ENCODE measurements at places on chromosomes 3 and 15. TPM values are rescaled to one million over a fixed set of nuclear protein-coding genes. Genes with fewer than 3 reads are reported as not detected.

DNA sequence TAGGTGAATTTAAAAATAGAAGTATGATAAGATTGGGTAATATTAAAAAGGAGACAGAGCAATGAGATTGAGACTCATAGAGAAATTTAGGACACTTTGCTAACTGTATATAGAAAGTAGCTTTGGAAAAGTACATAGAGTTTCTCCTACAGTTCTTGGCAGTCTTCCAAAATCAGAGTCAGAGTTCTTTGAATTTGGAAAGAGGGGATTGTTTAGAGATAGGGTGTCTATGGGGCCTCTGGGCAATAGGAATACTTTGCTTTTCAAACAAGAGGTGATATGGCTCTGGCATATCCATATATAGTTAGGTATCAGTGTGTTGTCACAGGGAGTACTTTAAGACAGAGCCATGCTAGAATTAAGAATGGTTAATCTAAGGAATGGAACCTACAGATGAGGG lies 477.1 kb upstream of the KCNMB2 start:
- DNase-seq, result no peak

The ZPLD1 gene
- total RNA-seq, result 0.05 TPM

GRCh38 chr3:193407112-193407511 lies 28.6 kb upstream of the ATP13A5 start:
- DNase-seq, result no peak

- DNase-seq, result no peak
Measured at GRCh38 chr15:28915041-28915810, 29.5 kb downstream of the APBA2 start.

The DUOXA2 gene
- total RNA-seq, result not detected

All from dermis blood vessel endothelial cell (primary cell).